ENCODE measurements at places on chromosomes 3 and 15. TPM values are rescaled to one million over a fixed set of nuclear protein-coding genes. Genes with fewer than 3 reads are reported as not detected.

The ABI3BP gene
- 0.16 TPM for total RNA-seq

The LAMB2 gene
- not detected for total RNA-seq

The CMSS1 gene
- total RNA-seq = 42.6 TPM

The ROBO2 gene
- not detected for total RNA-seq

DNA sequence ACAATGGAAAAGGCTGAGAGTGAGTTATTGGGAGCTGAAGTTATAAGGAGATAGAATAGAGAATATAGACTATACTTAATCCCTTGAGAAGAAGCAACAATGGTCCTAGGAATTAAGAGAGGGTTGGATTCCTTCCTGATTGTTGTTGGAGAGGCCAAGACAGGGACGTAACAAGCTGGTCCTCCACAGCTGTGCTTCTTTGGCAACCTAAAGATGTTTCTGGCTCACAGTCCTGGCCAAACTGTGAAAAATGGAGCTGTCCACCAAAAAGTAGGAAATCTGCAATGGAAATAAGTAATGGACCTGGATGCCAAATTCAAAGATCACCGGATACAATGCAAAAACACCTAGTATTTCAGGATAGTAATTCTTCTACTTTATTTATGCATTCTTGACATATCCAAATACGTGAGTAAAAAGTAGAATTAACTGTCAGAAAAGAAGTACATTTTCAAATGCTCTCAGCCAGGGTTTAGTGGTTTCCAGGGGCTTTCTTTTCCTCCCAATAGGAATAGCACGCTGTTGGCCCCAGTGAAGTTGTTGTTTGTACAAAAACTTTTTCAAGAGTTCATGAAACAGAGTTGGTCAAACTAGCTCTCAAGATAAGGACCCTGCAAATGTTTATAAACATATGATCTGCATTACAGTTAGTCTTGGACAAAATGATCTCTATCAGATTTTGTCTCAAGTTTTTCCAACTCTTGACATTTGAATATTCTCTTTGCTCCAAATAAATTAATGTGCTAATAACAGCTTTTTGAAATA lies 28.3 kb downstream of the CERS3 start:
- no peak for DNase-seq
- no peaks in the 10 kb centered on the region for H3K36me3 ChIP-seq
- H3K4me3 ChIP-seq = no peak overlapping the region
- no peaks in the 10 kb centered on the region for H3K27me3 ChIP-seq
- no peaks in the 10 kb centered on the region for H3K4me1 ChIP-seq

GRCh38 chr15:42012241-42012640 lies 8.6 kb downstream of the PLA2G4E start:
- peaks cover 11% of the 10 kb centered on the region for H3K4me1 ChIP-seq
- H3K27ac ChIP-seq = no peak overlapping the region
- H3K36me3 ChIP-seq = no peaks in the 10 kb centered on the region
- no peak overlapping the region for H3K4me3 ChIP-seq

- no peak overlapping the region for H3K27ac ChIP-seq
- H3K36me3 ChIP-seq = no peaks in the 10 kb centered on the region
- H3K27me3 ChIP-seq = no peaks in the 10 kb centered on the region
- no peak overlapping the region for H3K4me3 ChIP-seq
These were observed 767.1 kb downstream of the IGSF11 start for GRCh38 chr3:118267588-118267987.

GRCh38 chr15:64810497-64811326 lies 14.7 kb downstream of the PIF1 start:
- no peak overlapping the region for H3K4me3 ChIP-seq
- H3K36me3 ChIP-seq = peaks cover 3% of the 10 kb centered on the region
- H3K4me1 ChIP-seq = no peaks in the 10 kb centered on the region
- no peak overlapping the region for H3K27ac ChIP-seq
- peaks cover 6% of the 10 kb centered on the region for H3K27me3 ChIP-seq
- DNase-seq = no peak

GRCh38 chr3:166713787-166714186 lies 666.3 kb downstream of the ZBBX start:
- H3K27ac ChIP-seq = no peak overlapping the region
- H3K27me3 ChIP-seq = no peaks in the 10 kb centered on the region
- no peak overlapping the region for H3K4me3 ChIP-seq
- H3K36me3 ChIP-seq = no peaks in the 10 kb centered on the region
- no peaks in the 10 kb centered on the region for H3K4me1 ChIP-seq

DNA sequence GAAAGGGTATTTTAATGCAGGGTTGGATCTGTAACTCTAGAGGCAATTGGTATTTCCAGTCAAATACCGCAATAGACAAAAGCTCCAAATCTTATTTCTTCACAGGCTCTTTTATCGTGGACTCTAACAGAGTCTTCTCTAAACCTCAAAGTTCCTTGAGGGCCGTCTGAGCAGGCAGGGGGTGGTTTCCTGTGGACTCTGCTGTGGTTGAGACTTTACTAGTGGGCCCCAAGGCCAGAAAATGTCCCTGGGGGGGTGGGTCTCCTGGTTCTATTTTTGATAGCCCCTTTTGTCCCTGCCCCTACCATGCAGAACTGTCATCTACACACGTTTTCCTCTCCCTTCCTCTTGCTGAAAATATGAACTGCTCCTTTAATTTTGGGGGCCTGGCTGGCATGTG lies 80.1 kb downstream of the ASB7 start:
- H3K4me1 ChIP-seq = peaks cover 4% of the 10 kb centered on the region
- no peaks in the 10 kb centered on the region for H3K36me3 ChIP-seq
- peaks cover 5% of the 10 kb centered on the region for H3K27me3 ChIP-seq
- no peak overlapping the region for H3K27ac ChIP-seq
- no peak overlapping the region for H3K4me3 ChIP-seq

- H3K27me3 ChIP-seq = peaks cover 7% of the 10 kb centered on the region
- no peak for DNase-seq
- H3K27ac ChIP-seq = no peak overlapping the region
- H3K4me1 ChIP-seq = peaks cover 40% of the 10 kb centered on the region
- peaks cover 12% of the 10 kb centered on the region for H3K36me3 ChIP-seq
These were observed 289.7 kb downstream of the RPLP1 start for GRCh38 chr15:69742361-69742760.

- no peaks in the 10 kb centered on the region for H3K36me3 ChIP-seq
- DNase-seq = no peak
- peaks cover 8% of the 10 kb centered on the region for H3K4me1 ChIP-seq
- H3K4me3 ChIP-seq = no peak overlapping the region
These were observed 112.9 kb downstream of the ADCY5 start for GRCh38 chr3:123336001-123336400.

DNA sequence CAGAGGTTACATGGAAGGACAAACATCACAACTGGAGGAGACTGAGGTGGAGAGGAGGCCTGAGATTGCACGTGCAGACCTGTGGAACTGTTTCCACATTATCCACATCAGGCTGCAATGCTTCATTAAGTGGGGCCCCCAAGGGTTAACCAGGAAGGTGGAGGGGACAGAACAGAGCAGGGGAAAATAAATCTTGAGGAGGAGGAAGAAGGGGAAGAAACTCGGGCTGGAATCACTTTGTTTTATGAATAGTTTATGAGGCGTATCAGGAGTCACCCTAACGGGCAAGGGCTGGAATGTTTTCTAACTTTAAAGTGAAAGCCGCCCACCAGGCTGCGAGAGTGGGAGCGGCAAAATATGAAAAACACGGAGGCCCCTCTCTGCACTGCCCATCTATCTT lies 154.9 kb downstream of the WNT5A start:
- H3K4me1 ChIP-seq = no peaks in the 10 kb centered on the region
- H3K36me3 ChIP-seq = no peaks in the 10 kb centered on the region
- H3K27ac ChIP-seq = no peak overlapping the region
- no peak for DNase-seq

DNA sequence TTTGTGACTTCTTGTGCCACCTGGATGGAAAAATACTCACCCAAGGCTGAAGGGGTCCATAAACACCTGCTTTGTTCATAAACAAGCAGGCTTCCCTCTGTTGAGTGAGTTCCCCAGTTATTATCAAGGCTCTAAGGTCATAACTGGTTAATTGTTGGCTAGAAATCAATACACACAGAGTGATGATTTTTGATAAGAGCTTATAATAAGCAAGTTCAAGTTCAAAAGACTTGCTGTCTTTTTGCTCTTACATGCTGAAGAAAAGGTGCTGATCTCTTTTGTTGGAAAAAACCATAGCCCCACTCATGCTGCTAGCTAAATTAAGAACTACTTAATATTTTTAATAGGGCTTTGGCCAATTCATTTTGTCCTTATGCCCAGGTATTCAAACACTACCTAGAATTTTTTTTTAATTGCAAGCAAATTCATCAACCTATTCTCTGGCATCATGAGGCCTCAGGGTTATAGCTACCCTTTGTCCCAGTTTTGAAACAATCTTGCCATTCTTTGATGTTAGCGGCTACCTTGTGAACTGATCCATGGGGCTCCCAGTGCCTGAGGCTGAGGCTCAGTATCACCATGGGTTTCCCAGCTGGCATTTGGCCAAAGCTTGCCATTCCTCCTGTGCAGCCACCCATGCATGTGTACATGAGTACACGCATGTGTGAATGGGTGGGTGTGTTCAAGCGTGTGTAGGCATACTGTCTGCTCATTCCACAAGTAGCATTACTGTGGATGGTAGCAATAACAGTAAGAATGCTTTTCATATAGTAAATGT lies 127.6 kb upstream of the LPP start:
- DNase-seq = no peak
- H3K4me3 ChIP-seq = no peak overlapping the region
- H3K27me3 ChIP-seq = no peaks in the 10 kb centered on the region
- H3K36me3 ChIP-seq = peaks cover 8% of the 10 kb centered on the region

DNA sequence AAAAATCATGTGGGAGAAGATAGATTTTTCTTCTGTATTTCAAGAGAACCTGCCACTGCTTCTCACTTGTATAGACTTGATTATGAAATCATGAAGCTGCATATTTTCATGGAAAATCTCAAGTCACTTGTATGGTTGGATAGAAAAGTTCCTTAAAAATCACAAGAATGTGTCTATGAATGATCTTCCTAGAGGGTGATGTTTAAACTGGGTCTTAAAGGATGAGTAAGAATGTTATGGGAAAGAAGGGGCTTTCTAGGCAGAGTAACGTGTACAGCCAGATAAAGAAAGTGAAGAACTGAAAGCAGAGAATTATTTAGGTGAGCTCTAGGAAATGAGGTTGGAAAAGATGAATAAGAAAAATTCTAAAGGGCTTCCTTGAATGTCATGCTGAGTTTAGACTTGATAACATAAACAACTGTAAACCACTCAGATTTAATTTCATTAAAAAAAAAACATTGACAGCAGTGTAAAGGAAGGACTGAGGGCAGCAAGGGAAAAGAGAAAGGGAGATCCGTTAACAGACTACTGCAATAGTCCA lies 5.0 kb downstream of the CD47 start:
- peaks cover 16% of the 10 kb centered on the region for H3K4me1 ChIP-seq
- H3K4me3 ChIP-seq = no peak overlapping the region
- no peak overlapping the region for H3K27ac ChIP-seq

DNA sequence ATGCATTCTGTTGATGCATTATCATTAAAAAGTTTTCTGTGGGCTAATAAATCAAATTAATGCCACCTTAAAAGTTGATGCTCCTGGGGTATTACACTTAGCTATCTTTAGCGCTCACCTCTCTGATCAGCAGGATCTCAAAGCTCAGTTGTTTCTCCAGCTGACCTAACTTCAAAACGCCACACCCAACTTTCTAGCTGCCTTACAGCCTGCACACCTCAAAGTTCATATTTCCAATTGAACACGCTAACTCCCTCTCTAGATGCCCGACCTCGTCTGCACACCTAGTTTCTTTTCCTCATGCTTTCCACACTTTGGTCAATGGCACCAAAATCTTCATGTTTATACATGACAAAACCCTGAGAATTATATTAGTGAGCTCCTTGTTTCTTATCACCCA lies 98.2 kb upstream of the AGTR1 start:
- H3K27me3 ChIP-seq = no peaks in the 10 kb centered on the region
- no peaks in the 10 kb centered on the region for H3K4me1 ChIP-seq
- H3K36me3 ChIP-seq = no peaks in the 10 kb centered on the region

DNA sequence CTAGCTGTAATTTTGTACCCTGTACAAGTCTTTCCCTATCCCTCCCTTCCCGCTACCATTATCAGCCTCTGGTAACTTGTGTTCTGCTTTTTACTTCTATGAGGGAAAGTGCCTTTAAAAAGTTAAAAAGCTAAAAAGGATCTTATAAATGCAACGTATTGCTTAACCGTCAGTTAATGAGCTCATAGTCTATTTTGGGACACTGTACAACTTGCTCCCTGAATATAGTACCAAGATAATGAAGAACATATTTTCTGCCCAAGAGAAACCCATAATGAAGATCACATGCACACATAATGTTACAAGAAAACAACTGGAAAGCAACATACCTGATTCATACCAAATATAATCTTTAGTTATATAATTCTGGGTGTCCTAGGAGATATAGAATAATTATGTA lies 22.6 kb downstream of the ZIC1 start:
- DNase-seq = no peak
- H3K36me3 ChIP-seq = no peaks in the 10 kb centered on the region
- no peaks in the 10 kb centered on the region for H3K27me3 ChIP-seq
- no peak overlapping the region for H3K27ac ChIP-seq
- no peaks in the 10 kb centered on the region for H3K4me1 ChIP-seq

GRCh38 chr3:86991482-86991815 lies 500 bp upstream of the VGLL3 start:
- H3K27me3 ChIP-seq = peaks cover 26% of the 10 kb centered on the region
- H3K36me3 ChIP-seq = no peaks in the 10 kb centered on the region
- H3K27ac ChIP-seq = no peak overlapping the region
- DNase-seq = no peak

DNA sequence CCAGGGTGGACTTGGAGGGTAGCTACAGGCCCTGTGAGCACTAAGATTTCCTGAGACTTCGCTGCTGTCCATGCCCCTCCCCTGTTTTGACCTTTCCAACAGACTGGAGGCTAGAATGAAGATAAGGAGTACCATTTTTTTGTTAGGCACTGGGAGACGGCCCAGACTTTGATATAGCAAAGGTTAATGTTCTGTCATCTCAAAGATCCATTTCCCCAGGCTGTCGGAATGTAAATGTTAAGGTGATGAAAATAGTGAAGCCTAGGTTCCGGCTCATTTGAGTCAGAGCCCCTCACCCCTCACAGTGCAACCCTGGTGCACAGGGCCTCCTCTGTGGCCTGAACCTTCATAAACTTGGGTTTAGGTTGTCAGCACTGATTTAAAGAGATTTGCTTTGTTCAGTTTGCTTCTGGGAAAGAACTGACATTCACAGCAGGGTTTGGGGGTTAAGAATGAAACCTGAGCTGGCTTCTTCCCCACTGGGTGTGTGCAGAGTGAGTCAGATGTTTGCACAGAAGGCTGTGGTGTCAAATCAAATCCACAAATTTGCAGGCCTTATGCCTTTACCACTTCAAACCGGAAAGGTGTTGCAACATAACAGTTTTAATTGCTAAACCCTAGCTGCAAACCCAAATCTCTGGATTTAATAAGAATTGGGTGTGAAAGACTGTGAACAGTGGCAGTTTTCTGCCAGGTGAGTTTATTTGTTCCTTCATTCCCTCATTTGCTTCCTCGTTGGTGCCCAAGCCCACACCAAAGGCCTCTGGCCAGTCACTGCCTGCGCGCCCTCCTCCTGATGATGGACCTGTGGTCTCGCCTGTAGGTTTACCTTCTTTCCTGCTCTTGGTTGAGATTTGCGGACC lies 20.6 kb upstream of the KCTD6 start:
- H3K4me3 ChIP-seq = no peak overlapping the region
- peaks cover 14% of the 10 kb centered on the region for H3K27me3 ChIP-seq
- peak overlapping the region; percentile 65 for H3K27ac ChIP-seq
- H3K4me1 ChIP-seq = peaks cover 28% of the 10 kb centered on the region
